Nucleus accumbens (tissue), 56 donors: ENCODE measurements at places on chromosomes 4 and X.

DNA sequence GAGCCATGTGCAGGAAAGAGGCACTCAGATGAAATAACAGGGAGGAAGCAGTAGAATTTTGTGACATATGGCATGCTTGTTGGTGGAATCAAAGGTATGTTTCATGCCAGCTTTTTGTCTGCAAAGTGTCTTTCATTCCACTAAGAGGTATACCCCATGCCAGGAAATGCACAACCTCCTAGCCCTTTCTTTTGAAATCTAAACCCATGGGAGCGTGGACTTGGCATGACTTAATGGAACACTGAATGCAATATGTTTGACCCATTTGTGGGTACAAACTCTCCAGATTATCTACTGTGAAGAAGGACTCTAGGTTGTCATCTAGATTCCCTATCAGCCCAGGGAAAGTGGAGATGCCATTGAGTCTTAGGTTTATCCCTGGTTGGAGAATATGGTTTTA is 338.3 kb upstream of the TEX13C start:
- DNase-seq = no peak

- no peak for DNase-seq
Observed at GRCh38 chr4:138674209-138674608, 341.4 kb upstream of the NOCT start.

- no peak for DNase-seq
Observed at GRCh38 chrX:153631907-153632594, 15.0 kb upstream of the DUSP9 start.

DNA sequence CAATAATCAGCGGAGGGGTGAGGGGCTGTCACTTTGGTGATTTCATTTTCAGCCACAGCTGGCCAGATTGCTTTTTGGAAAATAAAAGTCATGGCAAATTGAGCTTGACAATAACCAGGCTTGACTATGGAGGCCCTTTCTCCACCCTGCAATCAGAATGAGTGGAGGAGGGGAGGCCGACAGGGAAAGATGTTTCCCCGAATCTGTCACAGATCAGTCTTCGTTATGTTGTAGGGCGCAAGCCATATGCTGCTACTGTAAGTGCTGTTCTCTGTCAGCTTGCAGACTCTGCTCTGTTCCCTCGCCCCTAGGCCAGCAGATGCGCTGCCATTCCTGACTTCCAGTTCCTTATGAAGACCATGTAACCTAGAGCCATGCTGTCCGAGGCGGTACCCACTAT is 114.1 kb downstream of the MGST2 start:
- no peak for DNase-seq

DNA sequence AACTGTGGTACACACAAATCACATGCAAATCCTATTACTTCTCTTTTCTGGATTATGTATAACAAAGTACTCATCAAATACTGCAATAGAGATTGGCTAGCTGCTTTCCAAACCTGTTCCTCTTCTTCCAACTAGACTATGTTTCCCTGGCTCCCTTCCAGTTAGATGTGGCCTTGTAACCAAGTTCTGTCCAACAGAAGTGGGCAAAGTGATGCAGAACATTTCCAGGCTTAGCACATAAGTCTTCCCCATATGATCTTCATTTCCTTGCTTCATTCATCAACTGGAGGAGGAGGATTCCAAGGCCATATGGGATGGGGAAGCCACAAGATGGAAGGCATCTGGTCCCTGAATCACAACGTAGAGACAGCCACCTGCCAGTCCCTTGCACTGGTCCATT is 8.0 kb downstream of the SLC9A7 start:
- DNase-seq = no peak

- DNase-seq = no peak
Observed at GRCh38 chr4:41693629-41694028, 54.9 kb downstream of the PHOX2B start.

DNA sequence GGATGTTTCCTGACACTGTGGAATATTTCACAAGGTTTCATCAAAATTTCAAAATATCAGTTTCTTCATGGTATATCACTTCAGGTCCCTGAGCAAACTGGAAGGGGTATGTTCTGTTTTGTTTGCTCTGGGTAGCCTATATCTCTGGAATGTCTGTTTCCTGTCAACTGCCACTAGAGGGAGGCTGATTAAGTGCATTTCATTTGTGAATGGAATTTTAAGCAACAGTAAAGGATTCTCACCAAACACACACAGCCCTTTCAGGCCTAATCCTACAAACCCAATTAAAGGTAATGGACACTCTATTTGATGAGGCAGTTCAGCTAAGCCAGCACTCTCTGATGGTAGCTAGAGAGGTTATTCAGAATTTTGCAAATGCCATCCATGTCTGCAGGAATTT is 307.1 kb downstream of the TEX13A start:
- DNase-seq = no peak

DNA sequence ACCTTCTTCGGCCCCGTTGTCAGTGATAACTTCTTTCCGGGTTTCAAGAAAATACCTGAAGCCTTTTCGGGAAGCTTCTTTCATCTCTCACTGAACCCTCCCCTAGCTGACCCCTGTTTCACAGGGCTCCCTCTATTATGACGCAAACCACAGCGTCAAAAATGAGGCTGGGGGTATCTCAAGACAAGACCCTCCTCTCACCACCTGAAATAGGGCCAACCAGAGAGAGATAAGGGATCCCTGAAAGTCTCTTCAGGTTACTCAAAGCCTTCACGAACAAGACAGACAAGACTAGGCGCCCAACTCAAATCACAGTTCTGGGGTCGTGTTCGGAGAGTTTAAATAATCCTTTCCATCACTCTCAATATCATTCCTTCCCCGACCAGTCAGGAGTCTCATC is 1.2 kb downstream of the PHF8 start:
- DNase-seq = no peak

DNA sequence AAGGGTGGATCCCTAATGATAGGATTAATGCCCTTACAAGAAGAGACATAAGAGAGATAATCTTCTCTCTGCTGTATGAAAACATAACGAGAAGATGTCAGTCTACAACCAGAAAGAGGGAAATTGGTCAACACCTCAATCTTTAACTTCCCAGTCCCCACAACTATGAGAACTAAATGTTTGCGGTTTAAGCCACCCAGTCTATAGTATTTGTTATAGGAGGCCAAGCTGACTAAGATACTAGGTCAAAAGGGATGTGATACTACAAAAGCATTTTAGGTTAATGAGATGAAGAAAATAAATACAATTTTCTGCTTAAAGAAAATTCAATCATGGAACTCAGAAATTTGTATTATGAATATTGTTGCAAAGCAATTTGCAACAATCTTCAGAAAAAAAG is 55.4 kb upstream of the LHFPL1 start:
- no peak for DNase-seq

- peak; percentile 31 for DNase-seq
Observed at GRCh38 chr4:95232358-95233156, 316.2 kb downstream of the UNC5C start.

DNA sequence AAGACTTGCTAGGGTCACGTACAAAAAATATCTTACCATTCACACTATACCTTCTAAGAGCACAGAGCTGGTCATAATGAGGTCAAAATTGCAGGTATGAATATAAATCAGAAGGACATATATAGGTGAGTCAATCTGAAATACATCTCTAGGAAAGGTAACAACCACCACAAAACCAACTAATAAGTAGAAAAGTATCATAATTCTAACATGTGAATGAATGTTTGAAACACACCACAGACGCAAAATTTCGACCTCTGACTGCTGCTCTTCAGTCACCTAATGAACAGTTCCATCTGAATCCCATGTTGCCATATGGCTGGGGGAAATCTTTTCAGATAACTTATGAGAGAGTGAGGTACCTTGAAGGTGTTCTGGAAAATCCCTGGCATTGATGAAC is 22.1 kb downstream of the STAP1 start:
- DNase-seq = no peak

DNA sequence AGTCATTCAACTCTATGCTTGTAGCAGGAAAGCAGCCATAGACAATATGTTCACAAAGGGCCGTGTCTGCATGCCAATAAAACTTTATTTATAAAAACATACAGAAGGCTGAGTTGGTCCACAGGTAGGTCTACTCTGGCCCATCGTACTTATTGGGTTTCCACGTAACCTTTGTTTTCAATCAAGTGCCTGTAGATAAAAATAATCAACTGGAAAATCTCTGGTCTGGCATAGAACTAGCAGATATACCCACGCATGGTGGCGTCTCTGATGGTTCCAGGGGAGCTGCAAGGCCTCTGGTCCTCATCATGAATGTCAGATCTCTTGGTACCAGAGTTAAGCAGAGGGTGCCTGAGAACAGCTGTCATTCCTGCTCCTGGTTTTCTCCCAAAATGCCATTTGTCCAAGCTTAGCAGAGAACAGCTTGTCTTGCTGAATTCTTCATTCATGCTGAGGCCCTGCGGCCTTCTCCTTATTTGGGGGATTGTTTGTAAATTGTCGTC is 31.4 kb upstream of the JAKMIP1 start:
- DNase-seq = no peak

GRCh38 chr4:87967193-87967592 is 8.3 kb upstream of the SPP1 start:
- DNase-seq = no peak

DNA sequence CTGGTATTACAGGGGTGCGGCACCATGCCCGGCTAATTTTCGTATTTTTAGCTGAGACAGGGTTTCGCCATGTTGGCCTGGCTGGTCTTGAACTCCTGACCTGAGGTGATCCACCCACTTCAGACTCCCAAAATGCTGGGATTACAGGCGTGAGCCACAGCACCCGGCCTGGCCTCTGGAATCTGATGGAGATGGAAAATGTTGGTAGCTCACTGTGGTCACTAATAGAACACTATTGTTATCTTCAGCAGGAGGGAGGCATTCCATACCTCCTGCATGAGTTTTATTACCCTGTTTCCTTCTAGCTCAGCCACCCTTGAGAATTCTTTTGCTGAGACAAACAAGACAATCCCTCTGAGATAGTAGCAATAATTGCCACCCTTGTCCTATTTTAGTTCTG is 105.0 kb downstream of the SHROOM3 start:
- no peak for DNase-seq

- no peak for DNase-seq
Observed at GRCh38 chr4:73086095-73086868, 16.8 kb upstream of the COX18 start.

DNA sequence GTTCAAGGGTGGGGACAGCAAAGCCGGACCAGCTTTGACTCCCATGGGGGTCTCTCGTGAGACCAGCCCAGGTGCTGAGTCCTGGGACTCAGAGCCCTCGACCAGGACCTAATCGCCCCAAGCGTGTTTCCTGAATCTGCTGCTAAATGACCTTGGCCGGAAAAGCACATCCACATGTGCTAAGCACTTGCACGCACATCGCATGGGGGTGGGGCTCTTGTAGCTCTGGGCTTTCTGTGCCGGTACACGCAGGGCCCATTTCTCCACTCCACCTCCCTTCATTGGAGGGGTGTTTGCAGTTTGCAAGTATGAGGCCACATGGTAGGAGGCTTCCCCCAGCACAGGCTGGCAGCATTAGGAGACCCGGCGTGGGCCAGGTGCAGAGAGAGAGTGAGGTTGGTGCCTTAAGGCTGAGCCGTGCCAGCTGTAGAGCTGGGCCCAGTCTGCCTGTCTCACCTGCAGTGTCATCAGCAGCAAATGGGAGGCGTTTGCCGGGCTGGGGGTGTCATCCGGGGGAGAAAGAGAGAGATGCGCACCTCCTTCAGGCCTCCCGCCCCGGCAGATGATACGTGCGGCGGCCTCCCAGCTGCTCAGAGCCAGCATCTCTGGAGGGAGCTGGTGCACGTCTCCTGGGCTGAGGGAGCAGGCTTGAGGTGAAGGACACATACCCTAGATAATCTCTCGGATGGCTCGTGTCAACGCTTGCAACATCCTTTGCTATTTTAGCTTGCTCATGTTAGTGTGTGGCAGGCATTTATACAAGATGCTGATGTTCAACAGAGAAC is 45.2 kb upstream of the CLCN4 start:
- DNase-seq = peak; percentile 13

GRCh38 chr4:6465955-6466354 is 6.5 kb downstream of the PPP2R2C start:
- no peak for DNase-seq

DNA sequence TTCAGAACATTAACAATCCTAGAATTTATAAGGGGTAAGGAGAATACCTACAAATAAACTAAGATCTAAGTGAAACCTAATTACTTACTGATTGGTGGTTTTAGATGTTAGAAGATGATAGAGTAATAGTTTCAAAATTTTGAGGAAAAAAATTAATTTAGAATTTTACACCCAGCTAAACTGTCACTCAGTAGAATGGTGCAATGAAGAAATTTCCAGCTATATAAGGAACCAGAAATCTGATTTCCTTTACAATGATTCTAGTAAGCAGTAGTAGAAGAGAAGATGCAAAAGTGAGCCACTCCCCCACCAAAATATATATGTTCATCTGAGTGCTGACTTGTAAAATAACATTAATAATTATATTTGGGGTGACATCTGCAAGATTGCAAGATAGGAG is 55.3 kb upstream of the EPGN start:
- no peak for DNase-seq

DNA sequence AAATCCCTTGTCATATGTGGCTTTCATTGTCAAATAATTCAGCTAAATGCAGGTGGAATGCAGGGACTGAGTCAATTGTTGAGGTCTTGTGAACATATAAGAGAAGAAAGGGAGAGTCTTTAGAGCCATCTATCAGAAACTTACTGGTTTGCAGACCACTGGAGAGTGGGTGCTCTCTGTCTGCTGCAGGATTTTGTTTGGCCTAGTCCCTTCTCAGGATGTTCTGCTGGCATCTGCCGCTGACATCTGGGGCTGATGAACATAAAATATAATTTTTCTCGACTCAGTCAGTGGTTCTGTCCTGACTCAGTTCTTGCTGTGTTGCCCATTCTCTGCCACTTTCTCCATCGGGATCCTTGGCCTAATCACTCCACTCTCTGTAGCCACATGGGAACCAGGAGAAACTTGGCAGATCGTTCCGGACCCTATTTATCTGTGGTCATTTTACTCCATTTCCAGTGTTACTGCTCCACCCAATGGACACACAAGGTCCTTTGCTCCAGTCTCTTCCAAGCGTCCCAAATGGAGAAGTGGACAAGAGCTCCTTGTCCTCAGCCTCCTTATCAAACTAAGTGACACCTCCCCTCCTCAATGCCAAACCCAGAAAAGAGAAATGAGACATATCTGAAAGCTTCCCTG is 436.2 kb downstream of the FAT4 start:
- DNase-seq = no peak

DNA sequence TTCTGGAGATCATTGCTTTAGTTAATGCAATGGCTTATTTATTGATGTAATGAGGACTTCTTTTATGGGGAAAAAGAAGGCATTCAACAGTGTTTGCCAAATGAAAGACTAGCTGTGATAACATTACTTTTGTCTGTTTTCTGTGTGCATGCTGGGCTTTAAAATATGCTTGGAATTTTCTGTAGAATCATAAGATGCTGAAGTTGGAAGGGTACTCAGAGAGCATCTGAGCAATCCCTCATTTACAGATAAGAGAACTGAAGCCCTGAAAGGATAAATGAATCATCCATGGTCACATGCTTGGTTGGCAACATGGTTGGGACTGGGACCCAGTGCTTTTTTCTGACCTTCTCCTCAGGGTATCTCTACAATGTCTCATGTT is 31.4 kb upstream of the PITX2 start:
- no peak for DNase-seq
